ENCODE measurements at places on chromosomes 1 and 21.
A peak's percentile ranks its signal among the peaks of the same experiment; 100 is the strongest.

DNA sequence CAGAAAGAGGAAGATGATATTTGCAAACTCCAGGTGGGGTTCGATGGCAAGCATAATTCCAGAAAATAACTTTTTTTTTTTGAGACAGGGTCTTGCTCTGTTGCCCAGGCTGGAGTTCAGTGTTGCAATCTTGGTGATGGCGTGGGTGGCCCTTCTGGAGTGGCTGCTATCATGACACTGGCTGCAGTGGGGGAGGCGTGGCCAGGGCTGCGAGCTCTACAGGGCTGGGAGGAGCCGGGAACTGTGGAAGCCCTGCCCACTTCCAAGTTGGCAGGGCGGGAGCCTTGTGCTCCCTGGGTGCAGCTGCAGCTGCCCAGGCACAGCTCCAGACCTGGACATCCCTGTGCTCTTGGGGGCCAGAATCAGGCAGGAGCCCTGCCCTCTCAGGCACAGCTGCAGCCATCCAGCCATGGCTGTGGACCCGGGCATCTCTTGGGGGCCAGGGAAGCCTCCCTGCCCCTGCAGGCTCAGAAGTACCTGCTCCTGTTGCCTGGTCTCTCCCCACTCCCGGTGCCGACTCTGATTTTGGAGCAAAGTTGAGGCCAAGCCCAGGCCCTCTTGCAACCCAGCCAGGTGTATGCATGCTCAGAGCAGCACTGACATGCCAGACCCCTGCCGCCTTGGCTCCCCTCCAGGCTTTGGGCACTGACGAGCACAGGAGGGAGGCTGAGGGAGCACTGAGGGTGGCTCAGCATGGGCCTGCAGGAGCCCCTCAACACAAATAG is 7.2 kb upstream of the BCL10 start:
- peak; percentile 78 for DNase-seq

DNA sequence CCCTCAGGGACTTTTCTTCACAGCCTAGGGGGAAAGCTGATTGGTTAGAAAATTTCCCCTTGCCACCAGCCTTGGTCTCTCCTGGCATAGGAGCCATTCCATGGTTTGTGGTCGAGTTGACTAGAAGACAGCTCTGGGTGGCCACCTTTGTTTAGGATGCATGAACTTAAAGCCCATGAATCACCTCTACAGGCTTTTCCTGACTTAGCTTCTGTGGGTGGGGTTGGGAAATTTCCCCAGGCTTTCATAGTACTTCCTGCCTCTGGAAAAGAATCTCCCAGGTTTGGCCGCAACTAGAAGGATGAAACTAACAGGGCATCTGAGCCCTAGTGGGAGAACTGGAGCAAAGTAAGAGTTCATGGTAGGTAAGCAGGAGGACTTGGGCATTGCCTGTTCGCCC is 72.6 kb downstream of the SNRPE start:
- DNase-seq: no peak

- no peak for DNase-seq
These were observed 175.1 kb downstream of the CAMTA1 start for GRCh38 chr1:6960291-6960811.

DNA sequence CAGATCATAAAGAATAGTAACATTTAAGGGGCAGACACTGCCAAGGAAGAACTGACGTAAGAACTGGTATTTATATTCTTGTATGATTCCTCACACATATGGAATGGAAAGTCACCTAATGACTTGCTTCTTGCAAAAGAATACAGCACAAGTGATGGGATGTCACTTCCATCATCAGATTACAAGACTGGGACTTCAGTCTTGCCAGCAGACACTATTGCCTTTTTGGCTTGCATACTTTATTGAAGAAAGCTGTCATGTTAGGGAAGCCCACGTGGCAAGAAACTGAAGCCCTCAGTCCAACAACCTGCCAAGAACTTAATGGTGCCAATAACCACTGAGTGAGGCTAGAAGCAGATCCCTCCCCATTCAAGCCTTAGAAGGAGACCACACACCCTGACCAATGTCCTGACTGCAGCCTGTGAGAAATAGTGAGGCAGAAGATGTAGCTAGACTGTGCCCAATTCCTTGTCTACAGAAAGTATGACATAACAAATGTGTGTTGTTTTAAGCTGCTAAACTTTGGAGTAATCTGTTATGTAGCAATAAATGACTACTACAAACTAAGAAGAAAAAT is 12.0 kb downstream of the EGLN1 start:
- DNase-seq: no peak

DNA sequence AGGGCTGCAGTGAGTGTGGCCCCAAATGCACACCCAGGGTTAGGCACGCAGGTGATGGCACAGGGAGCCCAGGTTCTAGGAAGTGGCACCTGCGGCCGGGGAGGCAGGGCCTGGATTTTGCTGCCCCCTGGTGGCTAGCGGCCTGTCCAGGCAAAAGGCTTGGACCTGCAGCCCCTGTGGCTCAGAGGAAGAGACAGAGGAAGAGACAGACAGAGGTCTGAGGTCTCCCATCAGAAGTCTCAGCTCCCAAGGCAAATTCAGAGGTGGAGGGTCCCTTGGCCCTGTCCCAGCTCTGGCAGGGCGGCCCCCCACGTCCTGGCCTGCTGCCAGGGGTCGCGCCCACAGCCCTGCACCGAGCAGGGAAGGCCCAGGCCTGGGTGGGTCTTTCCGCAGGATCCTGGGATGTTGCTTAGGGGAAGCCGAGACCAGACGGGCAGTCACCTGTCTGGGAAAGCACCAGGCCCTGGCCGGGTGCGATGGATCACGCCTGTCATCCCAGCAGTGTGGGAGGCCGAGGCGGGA is 8.0 kb upstream of the TNFRSF14 start:
- peak; percentile 66 for DNase-seq

- no peak for DNase-seq
These were observed 212.6 kb upstream of the L1TD1 start for GRCh38 chr1:61981870-61982660.

- DNase-seq: no peak
These were observed 1.3 kb downstream of the TACSTD2 start for GRCh38 chr1:58575551-58576324.

- no peak for DNase-seq
These were observed 581 bp downstream of the EFCAB14 start for GRCh38 chr1:46718340-46718726.

DNA sequence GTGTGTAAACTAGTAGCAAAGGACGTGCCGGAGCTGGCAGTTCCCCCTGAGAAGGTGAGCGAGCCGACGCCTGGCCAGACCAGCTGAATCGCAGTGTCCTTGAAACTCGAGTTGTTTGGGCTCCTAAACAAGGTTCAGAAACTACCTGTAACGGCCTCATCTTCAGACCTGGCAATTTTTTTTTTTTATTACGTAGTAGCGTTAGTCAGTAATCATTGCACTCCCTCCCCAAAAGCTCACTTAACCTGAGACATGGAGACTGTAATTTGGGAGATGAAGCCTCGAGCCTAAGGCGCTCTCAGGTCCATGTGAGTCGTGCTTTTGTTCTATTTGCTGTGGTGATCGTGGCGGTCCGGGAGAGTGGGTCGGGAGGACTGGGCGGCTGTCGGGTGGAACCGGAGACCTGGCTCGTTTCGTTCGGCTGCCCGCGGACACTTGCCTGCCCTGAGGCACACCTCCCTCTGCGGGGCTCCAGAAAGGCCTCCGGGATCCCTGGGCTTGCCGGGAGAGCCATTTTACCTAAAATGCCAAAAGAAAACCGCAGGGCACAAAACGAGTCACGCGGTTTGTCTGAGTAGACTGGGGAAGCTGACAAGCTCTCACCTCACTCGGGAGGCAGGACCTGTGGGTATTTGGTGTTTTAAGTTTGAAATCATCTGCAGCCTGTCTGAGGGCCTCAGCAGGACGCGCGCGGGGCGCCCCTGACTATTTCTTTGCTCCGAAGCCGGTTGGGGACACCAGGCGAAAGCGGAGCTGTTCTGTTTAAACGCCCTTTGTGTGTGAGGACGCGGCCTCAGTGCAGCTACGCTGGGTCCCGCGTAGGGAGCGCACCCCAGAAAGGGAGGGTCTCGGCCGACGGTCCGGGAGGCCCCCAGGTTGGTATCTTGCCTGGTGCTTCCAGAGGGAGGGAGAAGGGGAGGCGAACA is 722 bp downstream of the LHX8 start:
- no peak for DNase-seq

GRCh38 chr1:1756661-1757421 is 21.4 kb downstream of the NADK start:
- no peak for DNase-seq

DNA sequence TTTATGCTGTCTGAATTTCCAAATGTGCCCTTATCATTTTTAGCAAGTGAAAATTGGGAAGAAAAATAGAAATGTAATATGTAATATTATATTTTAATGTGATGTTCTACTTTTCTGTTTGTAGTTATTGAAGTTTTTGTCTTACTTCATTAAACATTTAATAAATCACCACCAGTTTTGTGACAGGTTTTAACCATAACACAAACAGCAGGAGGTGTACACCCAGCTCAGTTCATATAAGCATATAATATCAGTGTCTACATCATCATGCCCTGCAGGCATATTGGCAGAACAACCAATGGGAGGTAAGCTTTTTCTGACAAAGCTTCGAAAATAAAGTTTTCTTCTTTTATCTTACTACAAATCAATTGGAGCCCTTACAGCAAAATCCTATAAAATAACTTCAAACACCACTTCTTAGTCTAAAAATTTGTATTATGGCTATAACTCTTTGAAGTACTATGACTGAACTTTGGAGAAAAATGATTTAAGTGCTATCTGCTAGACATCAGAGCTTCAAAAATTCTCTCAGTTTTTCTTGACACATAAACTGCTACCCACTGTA is 236.7 kb downstream of the BARHL2 start:
- DNase-seq: no peak

- DNase-seq: peak; percentile 81
These were observed 17.1 kb upstream of the TMEM9 start for GRCh38 chr1:201171063-201172036.

DNA sequence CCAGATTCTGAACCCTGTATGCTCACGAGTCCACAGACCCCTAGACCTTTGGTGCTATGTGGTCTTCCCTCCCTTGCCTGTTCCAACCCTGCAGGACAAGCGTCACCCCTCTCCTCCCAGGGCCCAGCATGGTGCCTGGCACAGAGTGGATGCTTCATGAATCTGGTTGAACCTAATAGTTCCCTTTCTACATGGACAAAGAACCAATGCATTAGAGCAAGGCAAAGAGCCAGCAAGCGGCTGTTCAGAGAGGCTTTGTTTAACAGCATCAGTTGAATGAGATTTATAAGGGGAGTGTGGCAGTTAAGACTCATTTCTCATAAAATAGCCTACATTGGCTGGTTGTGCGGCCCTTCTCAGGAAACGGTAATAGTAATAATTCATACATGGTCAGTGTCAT is 14.9 kb downstream of the SLC26A9 start:
- DNase-seq: no peak

- no peak for DNase-seq
These were observed 75.7 kb downstream of the BCAR3 start for GRCh38 chr1:93605812-93606512.

GRCh38 chr1:161214369-161214768 is 726 bp upstream of the FCER1G start:
- no peak for DNase-seq

GRCh38 chr1:161085165-161085564 is 4.2 kb downstream of the NECTIN4 start:
- DNase-seq: no peak

- DNase-seq: no peak
These were observed 372.8 kb downstream of the PTBP2 start for GRCh38 chr1:97094247-97094972.

DNA sequence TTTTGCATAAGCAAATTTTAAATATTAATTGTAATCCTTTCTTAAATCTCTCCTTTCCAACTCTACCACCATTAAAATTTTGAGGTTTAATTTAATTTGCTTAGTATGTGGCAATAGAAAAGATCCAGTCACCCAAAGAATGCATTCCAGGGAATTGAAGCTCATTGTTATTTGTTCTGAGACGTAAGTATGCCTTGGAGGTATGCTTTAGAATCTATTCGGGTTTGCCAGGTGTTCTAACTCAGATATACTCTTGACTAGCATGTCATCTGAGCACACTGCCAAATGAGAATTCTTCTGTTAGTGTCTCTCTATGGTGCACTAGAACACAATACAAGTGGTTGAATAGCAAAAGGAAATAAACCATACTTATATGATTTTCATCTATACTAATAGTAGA is 813.6 kb upstream of the ADGRL2 start:
- no peak for DNase-seq

DNA sequence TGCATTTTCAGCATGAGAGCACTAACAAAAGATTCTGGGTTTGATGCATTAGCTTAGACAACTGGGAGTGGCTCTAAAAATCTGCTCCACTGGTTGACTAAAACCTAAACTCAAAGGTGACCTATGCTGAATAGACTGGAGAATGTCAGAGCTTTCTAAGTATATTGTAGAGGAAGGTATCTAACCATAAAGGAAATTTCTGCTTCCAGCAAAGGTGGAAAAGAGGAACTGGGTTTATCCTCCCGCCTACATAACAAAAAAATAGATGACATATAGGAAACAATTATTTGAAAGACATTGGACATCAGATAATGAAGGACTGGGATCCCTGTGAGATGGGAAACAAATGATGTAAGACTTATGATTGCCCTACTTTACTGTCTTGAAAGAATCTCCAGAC is 35.8 kb upstream of the CR2 start:
- DNase-seq: no peak

GRCh38 chr1:75952016-75952415 is 19.8 kb upstream of the ASB17 start:
- DNase-seq: no peak

DNA sequence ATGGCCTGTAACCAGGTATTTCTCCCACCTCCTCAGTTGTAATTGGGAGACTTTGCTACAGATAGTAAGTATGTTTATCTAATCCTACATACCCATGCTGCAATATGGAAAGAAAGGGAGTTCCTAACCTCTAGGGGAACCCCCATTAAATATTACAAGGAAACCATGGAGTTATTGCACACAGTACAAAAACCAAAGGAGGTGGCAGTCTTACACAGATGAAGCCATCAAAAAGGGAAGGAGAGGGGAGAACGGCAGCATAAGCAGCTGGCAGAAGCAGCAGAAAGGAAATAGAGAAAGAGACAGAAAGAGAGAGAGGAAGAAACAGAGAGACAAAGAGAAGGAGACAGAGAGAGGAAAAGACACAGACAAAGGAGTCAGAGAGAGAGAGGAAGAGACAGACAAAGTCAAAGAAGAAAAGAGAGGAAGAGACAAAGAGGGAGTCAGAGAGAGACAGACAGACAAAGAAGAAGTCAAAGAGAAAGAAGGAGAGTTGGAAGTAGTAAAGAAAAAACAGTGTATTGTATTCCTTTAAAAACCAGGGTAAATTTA is 142.9 kb downstream of the FASLG start:
- DNase-seq: no peak

- DNase-seq: no peak
These were observed 13.8 kb upstream of the EPB41 start for GRCh38 chr1:28900562-28900961.

All from SHP77 (cell line).